ENCODE measurements at places on chromosomes 7 and 10.

DNA sequence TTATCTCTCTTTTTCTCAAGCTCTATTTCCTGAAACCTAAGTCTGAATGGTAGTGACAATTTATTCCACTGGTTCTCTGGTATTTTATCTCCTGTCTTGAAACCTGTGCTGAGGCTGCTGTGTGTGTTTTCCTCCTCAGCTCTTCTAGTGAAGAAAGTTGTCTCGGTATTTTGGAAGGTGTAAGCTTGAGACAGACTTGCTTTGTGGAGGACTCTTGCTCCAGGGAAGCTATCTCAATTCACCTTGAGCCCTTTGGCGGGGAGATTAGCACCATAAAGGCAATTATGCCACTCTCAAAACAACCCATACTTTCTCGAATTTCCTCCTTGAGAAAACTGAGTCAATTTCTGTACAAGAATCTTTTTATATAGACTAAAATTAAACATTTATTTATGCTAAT is 141.6 kb downstream of the THSD7A start:
- no peak for DNase-seq

GRCh38 chr7:122014697-122015096 is 129.4 kb downstream of the AASS start:
- no peak for DNase-seq

- DNase-seq = no peak
These were observed 412.4 kb upstream of the NRP1 start for GRCh38 chr10:33746836-33747268.

- no peak for DNase-seq
These were observed 506.5 kb upstream of the SEMA3D start for GRCh38 chr7:85693326-85693725.

DNA sequence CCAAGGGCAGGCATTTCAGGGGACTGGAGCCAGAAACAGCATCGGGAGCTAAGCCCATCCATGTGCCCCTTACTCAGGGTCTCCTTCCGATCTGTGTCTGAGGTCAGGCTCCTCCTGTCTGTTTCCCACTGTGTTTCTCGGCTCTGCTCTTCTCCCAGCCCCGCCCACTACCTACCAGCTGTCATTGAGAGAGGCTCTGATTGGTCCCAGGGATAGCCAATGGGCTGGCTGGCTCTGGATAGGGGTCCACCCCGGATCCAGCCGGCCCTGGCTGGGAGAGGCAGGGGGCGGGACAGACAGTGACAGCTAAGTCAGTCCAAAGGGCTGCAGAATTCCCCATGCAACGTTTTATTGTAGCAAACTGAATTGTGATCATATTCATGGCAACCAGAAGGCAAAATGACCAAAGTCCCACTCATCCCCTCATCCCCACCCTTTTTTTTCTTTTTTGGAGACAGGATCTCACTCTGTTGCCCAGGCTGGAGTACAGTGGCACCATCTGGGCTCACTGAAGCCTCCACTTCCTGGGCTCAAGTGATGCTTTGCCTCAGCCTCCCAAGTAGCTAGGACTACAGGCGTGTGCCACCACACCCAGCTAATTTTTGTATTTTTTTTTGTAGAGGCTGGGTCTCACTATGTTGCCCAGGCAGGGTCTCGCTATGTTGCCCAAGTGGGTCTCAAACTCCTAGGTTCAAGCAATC is 76.3 kb downstream of the CLIP2 start:
- no peak for DNase-seq

DNA sequence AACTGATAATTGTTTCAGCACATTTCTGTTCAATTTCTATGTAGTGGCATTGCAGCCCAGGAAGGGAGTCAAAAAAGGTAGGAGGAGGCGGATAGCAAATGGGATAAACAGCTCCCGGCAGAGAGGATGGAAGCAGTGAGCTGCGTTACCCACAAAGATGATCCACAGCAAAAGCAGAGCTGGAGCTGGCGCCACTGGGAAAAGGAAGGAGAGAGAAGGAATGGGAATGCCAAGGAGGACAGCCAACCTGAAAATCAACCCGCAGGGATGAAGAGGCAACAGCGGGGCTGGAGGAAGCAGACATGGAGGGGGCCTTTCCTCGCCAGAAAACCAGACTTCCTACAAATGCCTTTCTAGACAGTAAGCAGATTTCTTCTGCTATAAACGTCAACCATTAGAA is 82.7 kb upstream of the ADAM12 start:
- no peak for DNase-seq

DNA sequence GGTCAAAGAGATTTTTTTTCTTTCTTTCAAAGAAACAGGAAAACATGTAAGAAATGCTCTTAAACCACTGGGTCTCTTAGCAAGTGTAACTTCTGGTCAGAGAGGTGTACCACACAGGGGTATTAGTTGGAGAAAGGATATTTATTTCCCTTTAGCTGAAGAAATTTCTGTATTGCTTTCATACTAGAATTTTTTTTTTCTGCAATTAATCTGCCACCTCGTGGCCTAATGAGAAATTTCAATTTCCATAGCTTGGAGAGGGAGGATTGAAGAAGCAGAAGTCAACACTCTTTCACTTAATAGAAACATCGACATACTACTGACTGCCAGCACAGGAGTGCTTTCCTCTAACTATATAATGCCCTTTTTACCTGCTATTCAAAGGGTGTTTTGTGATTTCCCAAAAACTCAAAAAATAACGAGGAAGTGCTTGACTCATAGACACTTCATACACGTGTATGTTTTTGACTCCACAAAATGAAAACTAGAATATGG is 177.6 kb upstream of the NAMPT start:
- peak; percentile 39 for DNase-seq

DNA sequence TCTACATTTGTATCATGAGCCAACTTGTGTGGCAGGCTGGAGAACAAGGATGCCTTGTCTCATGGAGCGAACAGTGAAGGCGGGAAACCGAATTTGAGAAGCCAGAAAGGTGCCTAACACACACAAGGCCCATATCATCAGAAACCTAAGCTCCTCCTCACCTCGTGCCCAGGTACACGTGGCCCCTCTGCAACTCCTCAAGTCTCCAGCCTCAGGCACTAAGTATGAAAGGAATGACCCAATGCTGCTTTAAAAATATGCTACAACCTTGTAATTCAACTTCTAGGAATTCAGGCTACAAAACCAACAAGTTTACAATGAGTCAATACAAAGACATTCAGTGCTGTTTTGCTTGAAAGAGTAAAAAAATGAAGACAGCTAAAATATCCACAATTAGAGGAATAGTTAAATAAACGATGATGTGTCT is 95.7 kb downstream of the CDK6 start:
- DNase-seq = no peak

- no peak for DNase-seq
These were observed 34.2 kb downstream of the DNAJC12 start for GRCh38 chr10:67803588-67804394.

DNA sequence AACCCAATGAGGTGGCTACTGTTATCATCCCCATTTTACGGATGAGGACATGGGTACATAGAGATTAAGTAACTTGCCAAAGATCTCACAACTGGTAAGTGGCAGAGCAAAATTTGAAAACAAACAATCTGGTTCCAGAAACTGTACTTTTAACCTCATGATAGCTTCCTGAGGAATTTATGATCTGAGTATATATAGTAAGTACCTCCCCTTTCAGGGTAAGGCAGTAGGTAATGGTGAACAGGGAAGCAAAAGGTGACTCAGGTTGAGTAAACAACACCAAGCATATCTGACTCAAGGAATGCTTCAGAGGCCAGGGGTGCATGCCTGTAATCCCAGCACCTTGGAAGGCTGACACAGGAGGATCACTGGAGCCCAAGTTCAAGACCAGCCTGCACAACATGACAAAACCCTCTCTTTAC is 21.1 kb downstream of the KLLN start:
- no peak for DNase-seq

DNA sequence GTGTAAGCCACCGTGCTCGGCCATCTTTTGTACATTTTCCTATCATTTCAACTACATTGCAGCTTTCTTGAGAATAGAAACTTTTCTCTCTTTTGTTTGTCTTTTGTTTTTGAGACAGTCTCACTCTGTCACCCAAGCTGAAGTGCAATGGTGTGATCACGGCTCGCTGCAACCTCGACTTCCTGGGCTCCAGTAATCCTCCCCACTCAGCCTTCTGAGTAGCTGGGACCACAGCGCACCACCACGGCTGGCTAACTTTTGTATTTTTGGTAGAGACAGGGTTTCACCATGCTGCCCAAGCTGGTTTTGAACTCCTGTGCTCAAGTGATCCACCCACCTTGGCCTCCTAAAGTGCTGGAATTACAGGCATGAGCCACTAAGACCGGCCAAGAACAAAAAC is 31.3 kb upstream of the DAGLB start:
- peak; percentile 25 for DNase-seq

- no peak for DNase-seq
These were observed 274.8 kb downstream of the SFMBT2 start for GRCh38 chr10:7136016-7136415.

GRCh38 chr10:74600170-74600569 is 226.2 kb upstream of the KAT6B start:
- no peak for DNase-seq
